Stimulated activated CD8-positive, alpha-beta memory T cell treated with anti-CD3 and anti-CD28 coated beads, Interleukin-15, amount 100 ng/mL, for 4 hours (primary cell): ENCODE measurements at places on chromosomes 1 and 21.

- DNase-seq: no peak
Measured at GRCh38 chr1:243912347-243912746, 62.3 kb upstream of the AKT3 start.

DNA sequence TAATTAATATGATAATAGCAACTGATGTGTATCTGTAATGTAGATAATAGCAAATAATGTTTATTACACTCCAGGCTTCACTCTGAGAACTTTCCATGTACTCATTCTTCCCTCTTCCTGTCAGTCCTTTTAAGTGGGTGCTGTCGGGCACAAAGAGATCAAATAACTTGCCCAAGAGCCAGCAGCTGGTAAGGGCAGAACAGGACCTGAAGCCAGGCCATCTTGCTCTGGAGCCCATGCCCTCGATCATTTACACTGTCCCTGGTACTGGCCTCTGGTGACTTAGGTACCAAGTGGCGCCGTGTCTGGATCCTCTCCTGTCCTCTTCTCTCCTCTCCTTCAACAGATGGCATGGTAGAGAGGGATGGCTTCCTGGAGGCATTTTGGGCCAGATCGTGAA, 97.2 kb downstream of the VPS13D start:
- DNase-seq: no peak

DNA sequence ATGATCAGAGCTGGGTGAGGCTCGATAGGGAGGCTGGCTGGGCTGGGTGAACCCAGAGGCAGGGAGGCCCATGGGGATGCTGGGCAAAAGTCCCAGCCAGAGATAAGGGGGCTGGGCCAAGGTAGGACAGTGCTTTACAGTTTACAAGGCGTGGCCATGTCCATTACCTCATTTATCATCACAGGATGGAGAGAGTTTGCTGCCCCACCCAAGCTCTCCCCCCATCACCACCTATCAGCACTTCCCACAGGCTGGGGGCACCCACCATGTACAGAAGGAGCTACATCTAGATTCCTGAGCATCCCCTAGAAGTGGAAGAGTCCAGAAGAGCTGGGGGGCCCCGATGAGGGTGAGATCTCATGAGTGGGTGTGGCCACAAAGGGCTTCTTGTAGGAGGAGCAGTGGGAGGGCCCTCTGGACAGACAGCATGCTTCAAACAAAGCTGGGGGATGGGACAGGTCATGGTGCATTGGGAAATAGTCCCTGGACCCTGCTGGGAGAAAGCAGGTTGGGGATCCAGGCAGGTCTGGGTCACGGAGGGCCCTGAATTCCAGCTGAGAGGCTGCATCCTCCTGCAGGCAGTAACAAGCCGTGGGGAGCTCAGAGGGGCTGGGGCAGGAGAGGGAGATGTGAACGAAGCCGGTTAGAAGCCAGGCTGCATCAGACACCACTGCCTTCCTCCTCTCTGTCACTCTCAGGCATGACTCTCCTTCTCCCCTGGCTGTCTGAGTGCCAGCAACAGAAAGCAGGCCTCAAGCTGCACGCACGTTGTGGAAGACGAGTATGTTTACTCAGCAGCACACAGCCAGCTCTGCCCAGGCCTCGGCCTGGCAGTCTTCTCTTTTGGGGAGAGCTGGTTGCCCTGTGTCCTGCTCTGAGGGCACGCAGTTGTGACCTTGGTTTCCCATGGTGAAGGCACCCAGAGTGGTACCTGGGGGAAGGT, 202.3 kb downstream of the HIVEP3 start:
- no peak for DNase-seq

DNA sequence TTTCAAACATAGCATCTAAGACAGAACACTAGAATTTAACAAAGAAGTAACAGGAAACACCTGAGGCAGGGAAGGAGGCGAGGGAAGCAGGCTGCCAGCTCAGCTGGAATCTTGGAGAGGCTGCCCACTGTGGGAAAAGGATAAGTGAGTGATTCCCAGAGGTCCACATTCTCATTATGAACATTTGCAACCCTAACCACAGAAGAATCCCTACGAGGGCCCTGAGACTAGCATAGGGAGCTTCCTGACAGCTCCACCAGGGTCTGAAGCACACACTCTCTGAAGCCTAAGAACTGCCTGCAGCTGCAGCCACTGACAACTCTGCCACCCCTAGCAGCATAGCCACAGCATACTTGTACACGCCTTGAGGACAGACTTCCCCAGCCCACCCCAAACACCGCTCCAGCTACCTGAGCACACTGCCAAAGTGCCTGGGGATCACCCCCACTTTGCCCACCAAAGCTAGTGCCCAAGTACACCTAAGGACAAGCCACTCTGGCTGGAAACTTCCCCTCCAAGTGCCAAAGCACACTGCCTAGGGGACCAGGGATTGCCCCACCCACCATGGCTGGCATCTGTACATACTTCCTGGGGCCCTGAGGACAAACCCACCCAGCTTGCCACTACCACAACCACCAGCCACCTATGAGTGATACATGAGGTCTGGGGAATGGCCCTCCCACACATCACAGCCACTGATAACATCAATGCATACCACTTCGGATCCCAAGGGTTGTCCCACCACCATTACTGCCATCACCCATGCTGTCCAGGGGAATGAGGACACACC, 76.6 kb upstream of the GUCA2A start:
- no peak for DNase-seq

DNA sequence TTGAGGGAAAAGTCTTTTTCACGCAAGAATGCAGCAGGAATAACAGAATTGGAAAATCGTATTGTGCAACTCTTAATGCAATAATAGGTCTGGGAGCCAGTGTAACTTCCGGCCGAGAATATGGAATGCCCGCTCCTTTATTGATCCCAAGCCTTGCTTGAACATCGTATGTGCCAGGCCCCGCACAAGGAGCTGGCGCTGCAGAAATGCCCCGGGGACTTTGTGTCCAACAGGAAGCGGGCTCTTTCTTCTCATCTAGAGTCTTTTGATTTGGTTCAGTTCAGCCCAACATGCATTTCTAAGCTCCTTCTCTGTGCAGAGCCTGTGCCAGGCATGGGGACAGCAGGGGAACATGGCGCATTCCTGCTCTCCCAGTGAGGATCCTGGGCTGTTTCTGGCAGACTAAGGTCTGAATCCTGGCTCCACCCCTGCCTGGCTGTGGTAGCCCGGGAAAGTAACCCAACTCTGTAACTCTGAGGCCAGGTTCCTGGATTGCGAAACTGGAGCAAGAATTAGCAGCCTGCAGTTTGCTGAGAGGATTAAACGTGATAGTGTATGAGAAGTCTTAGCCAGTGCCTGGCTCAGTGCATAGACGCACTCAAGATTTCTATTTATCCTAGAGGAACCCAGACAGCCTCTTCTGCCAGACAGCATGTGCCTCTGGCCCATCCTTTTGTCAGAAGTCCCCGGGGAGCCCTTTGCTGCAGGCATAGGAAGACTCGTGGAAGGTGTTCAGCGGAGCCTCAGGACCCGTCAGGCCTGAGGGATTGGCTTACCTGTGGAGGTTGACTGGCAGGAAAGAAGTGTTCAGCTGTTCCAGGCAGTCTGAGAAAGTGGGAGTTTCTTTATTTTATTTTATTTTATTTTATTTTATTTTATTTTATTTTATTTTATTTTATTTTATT, 987 bp upstream of the CDCP2 start:
- no peak for DNase-seq

DNA sequence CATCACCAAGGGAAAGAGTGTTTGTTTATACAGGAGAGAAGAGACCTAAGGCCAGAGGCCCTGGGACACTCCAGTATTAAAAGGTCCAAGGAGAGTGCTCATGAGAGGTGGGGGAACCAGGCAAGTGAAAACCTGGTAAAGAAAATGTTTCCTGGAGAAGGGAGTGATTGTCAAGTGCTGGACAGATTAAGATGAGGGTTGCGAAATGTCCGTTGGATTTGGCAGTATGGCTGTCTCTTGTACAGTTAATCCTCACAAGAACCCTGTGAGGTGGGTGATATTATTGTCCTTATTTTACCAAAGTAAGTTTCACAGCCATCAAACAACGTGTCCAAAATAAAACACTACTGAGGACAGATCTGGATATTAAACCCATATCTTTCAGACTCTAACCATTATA, 44.2 kb downstream of the RPAP2 start:
- DNase-seq: no peak

- DNase-seq: no peak
Measured at GRCh38 chr21:32257962-32258785, 20.7 kb downstream of the MIS18A start.

- no peak for DNase-seq
Measured at GRCh38 chr1:18854331-18855025, 5.0 kb downstream of the TAS1R2 start.

DNA sequence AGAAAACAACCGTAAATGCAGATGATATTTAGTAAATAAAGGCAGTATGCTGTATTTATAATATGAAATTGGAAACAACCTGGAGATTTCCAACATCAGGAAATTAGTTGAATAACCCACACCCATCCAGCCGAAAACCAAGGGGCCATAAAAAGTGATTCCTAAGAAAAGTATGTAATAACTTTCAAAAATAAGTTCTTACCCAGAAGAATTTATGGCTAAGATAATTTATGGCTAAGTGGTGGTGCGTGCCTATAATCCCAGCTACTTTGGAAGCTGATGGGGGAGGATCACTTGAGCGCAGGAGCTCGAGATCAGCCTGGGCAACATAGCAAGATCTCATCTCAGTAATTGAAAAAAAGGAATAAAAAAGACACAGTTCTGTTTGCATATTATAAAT, 43.2 kb downstream of the TMCO4 start:
- no peak for DNase-seq

DNA sequence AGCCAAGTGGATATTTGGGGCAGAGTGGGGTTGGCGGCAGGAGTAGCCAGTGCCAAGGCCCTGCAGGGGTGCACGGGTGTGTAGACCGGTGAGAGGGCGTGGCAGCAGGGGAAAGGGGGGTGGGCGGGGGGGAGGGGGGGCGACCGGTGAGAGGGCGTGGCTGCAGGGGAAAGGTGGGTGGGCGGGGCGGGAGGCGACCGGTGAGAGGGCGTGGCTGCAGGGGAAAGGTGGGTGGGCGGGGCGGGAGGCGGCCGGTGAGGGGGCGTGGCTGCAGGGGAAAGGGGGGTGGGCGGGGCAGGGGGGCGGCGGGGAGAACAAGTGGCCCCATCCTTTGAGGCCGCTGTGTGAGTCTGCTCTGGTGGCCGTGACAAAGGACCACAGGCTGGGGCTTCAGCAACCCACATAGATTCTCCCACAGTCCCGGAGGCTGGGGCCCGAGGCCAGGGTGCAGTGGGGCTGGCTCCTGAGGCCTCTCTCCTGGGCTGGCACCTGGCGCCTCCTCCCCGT, 25.8 kb downstream of the RRP1 start:
- no peak for DNase-seq

DNA sequence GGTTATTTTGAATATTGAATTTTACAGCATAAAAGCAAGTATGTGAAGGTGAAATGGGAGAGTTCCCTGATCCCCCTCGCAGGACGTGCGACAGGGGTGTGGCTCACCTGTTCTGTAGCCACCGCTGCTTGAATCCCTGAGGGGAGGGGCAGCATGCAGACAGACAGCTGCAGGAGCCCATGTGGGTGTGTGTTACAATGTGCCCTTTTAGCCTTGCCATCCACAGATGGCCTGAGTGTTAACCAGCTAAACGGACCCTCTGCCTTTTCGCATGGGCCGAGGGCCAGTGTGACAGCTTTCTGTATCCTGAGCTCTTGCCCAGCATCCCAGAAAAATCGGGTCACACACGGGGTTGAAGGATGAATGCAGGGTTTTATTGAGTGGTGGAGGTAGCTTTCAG, 43.3 kb downstream of the JAM2 start:
- no peak for DNase-seq

- no peak for DNase-seq
Measured at GRCh38 chr1:60695716-60696171, 386.6 kb upstream of the NFIA start.

DNA sequence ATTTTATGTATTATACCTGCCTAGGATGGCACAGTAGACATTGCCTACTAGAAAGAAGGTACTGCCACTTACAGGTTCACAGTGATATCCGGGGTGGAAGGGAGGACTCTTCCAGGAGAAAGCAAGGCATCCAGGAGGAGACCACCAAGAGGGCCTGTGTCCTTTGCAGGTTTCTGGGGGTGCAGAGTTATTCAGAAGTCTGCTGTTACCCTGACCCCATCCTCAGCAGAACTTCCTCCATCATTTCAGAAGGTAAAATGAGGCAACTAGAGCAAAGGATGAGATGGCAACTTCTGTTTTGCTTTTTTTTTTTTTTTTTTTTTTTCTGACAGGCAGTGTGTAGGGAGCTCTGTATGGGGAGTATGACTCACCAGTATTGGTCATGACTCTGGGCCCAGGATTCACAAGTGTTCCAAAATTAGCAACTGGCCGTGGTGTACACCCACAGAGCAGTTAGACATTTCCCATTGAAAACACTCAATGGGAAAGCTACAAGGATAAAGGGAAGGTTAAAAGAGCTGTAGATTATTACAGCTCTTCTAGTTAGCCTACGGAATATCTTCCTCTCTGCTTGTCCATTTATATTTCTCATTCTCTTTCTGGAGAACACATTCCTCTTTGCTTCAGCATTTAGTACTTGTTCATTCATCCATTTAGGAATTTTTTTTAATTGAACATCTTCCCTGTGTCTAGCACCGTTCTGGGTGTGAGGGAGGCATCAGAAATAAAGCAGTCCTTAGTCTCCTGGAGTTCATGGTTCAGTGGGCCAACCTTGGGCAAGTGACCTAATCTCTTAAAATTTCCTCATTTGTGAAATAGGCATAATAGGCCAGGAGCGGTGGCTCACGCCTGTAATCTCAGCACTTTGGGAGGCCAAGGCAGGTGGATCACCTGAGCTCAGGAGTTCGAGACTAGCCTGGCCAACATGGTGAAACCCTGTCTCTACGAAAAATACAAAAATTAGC, 50.5 kb upstream of the PPP2R5A start:
- no peak for DNase-seq

GRCh38 chr1:115755456-115756370, 12.8 kb downstream of the CASQ2 start:
- DNase-seq: no peak
